NCI-H1436 treated with DMSO at 0.1 percent for 48 hours (cell line): ENCODE measurements at places on chromosomes 2 and 18.

DNA sequence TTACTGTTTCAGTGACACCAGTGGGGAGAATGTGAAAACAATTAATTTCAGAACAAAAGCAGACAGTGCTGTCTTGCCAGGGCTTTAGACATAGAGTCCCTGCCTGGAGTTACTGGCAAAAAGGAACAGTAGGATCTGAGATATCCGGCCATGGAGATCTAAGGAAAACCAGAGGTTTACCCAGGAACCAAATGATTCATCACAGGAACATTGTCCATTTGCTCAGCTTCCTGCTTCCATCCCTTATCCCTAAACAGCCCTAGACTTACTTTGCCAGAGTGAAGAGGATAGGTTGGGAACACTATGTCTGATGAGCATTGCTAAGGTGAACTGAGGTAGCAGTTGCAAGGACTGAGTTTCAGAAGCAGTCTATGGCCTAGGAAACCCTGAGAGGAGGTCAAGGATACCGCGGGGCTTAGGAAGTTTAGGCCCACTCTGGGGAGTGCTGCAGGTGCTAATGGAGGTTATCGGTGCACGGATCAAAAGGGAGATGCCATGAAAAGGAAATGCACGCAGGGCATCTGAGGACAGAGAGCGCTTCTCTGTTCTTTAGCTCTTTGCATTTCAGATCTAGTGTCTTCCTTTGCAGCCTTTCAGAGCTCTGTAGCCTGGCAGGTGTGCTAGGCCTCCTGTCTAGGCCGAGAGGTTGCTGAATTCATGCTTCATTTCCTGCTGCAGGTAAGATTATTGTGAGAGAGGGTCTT, 223.9 kb downstream of the CDCA7 start:
- DNase-seq: no peak

- no peak for DNase-seq
Measured at GRCh38 chr2:239752951-239753350, 272.2 kb downstream of the NDUFA10 start.

DNA sequence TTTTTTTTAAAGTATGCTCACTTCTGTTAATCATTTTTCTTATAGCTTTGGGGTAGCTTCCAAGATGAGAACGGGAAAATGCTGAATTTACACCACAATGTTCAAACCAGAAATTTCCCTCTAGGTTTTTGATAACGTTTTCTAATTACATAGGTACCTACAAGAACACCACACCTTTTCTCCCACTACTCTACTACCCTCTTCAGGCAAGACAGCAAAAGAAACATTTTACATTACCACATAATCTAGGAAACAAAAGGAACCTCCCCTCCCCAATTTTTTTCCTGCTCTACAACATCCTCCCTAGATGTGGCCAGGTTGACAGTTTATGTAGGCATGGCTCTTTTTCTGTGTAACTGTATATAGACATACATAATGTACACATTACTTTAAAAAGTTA, 32.4 kb downstream of the NDUFAF7 start:
- no peak for DNase-seq

DNA sequence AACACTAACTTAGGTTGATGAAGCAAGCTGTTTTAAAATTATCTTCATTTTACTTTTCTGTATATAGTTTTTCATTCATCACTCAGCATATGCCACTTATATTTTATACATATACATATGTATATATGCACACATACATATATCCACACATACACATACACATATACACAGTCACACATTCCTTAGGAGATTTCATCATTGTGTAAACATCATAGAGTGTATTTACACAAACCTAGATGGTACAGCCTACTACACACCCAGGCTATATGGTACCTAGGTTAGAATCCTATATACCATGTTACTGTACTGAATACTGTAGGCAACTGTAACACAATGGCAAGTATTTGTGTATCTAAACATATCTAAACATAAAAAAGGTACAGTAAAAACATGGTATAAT, 295.5 kb upstream of the LYPD1 start:
- DNase-seq: no peak
